ENCODE measurements at places on chromosomes 1 and 21.

GRCh38 chr1:202671399-202671798, 38.9 kb downstream of the SYT2 start:
- no peak for DNase-seq

GRCh38 chr1:101485712-101486111, 248.9 kb downstream of the S1PR1 start:
- DNase-seq: no peak

GRCh38 chr1:218588540-218589172, 243.5 kb downstream of the TGFB2 start:
- no peak for DNase-seq

DNA sequence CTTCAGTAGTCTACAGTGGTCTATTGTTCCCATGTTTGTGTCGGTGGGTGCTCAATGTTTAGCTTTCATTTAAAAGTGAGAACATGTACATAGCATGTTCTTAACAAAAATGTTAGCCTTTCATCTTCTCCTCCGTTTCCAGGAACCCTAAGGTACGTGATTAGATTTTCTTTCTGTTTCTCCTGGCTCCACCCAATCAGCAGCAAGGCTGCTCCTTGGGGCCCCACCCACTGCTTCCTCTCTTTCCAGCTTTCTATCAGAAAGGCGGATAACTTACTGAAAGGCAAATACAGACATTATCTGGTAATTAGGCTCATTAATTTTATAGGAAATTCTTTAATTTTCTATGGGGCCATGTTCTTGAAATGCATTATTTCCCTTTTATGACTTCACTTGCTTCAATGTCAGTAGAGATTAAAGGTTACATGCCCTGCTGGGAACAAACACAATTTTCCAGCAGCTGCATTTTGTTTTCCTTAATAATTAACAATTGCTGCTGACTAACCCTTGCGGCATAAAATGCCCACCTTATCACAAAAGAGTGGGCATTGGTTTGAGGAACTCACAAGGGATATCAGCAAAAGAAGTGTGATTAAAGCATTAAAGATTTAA, 324.9 kb upstream of the SNX7 start:
- DNase-seq: no peak

- DNase-seq: no peak
Observed at GRCh38 chr1:65467536-65467935, 47.1 kb downstream of the LEPR start.

- peak; percentile 38 for DNase-seq
Observed at GRCh38 chr1:204591473-204592090, 75.4 kb downstream of the MDM4 start.

DNA sequence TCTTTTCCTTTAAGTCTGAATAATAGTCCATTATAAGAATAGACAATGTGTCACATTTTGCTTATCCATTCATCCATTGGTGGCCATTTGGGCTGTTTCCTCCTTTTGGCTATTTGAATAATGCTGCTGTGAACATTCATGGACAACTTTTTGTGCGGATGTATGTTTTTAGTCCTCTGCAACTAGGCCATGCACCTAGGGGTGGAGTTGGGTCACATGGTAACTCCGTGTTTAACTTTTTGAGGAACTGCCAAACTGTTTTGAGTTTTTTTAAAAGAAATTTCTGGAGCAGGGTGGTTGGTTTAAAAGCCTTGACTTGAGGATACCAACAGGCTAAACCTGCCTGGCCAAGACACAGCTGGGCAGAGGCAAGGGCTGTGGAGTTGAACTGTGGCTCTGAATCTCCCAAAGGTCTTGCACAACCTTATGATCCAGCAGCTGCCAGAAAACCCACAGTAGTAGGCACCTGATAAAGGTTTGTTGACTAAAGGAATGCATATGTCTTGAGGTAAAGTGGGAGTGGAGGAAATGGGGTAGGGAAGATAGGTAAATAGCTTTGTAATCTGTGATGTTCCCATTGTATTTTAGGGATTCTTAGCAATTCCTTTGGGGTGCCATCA, 5.6 kb upstream of the RPTN start:
- DNase-seq: no peak

GRCh38 chr1:59856725-59857338, 42.1 kb downstream of the HOOK1 start:
- DNase-seq: no peak

DNA sequence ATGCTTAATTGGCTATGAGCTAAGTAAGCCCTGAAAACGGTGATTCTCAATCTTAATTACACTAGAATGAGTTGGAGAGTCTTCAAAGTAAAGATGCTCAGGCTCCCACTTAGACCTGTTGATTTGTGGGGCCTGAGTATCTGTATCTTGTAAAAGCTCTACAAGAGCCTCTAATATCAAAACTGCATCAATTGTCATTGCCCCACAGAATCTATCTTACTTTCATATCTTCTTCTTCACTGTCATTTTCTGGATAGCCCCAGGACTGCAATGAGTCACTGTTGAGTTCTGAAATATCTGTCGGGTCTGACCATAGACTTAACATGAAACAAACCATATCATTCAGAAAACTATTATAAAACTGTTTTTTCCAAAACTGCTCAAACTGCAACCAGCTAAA, 102.8 kb upstream of the SERTAD4 start:
- DNase-seq: no peak

DNA sequence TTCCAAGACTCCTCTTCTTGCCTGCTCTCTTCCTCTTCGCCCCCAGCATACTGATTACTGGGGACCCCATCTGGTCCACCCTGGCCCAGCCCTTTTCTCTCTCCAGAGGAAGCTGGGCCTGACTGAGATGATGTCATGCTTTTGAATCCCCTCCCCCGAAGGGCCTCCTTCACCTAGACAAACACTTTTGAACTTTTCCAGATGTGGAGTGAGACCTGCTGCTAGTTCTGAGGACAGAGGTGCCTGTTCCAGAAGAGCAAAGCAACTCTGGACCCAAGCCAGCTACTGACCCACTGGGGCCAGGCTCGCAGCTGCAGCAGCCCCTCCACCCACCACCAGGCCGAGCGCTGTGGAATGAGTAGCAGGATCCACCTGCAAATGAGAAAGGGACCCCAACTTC, 8.4 kb downstream of the CD34 start:
- no peak for DNase-seq

GRCh38 chr1:87045761-87046304, 131.4 kb downstream of the HS2ST1 start:
- no peak for DNase-seq

- DNase-seq: no peak
Observed at GRCh38 chr1:164971391-164971790, 385.1 kb downstream of the LMX1A start.

- DNase-seq: no peak
Observed at GRCh38 chr21:26490771-26491170, 82.3 kb downstream of the CYYR1 start.

DNA sequence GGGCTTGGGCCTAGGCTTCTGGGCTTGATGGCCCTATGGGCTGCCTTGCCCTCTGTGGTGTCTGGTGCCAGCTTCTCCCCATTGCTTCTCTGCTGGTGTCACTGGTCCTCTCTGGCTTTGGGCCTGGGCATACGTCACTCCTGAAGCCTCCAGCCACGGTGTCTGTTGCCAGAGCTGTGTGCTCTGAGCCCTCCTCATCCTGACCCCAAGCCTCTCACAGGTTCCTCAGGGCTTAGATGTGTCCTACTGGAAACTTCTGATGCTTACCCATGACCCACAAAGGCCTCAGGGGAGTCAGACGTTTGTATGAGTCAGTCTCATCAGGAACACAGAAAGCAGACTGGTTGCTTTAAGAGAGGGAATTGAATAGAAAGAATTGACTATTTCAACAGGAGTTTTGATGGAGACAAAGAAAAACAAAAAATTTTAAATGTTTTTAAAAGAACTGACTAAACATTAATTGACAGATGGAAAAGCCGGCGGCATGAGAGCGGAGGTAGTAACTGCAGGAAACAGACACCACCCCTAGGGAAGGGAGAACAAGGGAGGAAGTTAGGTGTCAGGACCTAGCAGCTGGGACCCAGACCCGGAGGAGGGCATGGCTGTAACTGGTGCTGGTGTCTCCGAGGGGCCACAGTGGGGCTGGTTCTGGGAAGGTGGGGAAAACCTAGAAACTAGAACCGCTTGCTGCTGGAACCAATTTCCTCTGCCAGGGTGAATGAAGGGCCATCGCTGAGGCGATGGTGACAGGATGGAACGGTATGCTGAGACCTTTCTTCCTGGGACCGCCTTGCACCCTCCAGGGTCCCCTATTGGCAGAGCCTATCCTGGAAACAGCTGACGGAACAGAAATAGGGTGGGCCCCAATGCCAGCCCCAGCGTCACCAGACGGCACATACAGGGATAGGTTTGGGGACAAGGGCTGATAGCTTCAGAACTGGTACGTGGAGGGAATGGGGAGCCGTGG, 40.0 kb upstream of the CITED4 start:
- no peak for DNase-seq

GRCh38 chr1:67211589-67212563, 45.6 kb downstream of the IL23R start:
- no peak for DNase-seq

DNA sequence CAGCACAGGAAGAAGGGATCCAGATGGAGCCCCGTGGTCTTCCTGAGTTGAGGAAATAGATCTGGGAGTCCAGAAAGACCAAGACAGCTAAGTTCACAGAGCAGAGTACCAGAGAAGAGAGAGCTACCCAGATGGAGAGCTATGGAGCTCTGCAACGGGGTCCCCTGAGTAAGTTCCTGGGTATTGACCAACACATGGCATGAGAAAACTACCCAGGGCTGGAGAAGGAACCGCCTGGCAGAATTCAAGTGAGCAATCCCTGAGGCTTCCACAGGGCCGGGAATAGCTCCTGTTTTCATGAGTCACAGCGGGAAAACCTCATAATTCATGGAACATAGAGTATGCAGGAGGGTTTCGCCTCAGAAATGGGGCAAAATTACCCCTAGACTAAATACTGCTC, 19.7 kb downstream of the STPG1 start:
- DNase-seq: no peak

DNA sequence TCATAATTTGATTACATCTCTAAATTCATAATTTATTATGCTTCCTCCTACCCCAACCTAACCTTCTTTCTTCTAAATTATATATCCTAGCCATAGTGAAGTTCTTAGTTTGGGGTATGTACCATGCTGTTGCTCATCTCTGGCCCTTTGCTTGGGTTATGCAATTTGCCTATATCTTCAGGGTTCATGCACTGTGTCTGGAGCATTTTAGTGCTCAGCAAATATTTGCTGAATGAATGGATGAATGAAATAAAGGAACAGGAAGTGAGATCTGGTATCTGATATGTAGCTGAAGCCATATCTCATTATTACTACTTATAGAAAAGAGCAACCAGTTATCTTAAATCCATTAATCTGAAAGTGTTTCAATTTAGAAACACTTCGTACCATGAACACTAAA, 137.6 kb downstream of the GPATCH2 start:
- no peak for DNase-seq

- no peak for DNase-seq
Observed at GRCh38 chr1:87684194-87684593, 355.5 kb downstream of the LMO4 start.

DNA sequence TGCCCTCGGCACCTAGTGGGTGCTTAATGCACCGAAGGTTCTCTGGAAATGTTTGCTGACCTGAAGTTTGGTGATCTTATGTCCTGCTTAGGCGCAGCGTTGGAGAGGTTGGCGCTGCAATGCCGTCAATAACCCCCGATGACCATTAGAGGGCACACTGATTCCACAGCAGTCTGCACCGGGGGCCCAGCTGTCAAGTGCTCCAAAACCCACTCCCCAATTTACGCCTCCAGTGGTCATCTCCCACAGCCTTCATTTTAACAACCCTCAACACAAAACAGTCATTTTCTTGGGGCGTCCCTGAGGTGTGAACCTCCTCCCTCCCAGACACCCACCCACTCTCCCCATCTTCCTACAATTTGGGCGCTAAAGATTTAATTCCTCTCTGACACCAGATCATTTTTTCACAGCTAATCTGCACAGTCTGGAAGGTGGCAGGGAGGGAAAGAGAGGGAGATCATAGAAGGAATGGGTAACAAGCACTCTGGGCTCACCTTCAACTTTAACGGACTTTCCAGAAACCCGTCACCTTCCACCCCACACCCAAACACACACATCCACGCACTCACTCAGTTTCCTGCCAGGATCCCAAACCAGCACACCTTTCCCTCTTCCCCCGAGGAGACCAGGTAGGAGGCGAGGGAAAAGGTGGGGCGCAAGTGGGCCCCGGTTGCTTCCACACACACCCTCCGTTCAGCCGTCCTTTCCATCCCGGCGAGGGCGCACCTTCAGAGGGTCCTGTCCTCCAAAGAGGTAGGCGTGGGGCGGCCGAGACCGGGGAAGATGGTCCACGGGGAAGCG, 570 bp upstream of the NPR1 start:
- no peak for DNase-seq

Data from SW 1271 (cell line).